ENCODE measurements at places on chromosomes 7 and 10.
A peak's percentile ranks its signal among the peaks of the same experiment; 100 is the strongest.

GRCh38 chr10:110003524-110003885, 4.3 kb upstream of the ADD3 start:
- no peak for DNase-seq

GRCh38 chr7:115230882-115231571, 309.1 kb downstream of the MDFIC start:
- no peak for DNase-seq

- DNase-seq: no peak
These were observed 66.6 kb downstream of the TLL2 start for GRCh38 chr10:96446966-96447596.

DNA sequence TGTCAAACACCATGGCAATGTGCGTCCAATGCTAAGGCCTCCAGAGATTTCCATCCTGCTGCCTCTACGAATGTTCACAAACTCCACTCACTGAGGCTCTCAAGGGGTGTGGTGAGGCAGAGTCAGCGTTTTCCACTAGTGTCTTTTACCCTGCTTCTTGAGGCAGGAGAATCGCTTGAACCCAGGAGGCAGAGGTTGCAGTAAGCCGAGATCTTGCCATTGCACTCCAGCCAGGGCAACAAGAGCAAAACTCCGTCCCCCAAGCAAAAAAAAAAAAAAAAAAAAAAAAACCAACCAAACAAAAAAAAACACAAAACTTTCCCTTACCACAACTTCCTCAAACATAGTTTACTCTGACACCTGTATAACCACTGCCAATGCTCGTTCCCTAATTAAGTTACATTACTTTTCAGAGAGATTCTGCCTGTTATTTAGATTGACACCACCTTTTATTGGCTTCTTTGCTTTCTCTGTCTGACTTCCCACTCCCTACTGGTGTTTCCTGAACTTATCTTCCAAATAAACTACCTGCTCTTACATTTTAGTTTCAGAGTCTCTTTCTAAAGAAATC, 102.1 kb upstream of the ZNF746 start:
- DNase-seq: no peak

DNA sequence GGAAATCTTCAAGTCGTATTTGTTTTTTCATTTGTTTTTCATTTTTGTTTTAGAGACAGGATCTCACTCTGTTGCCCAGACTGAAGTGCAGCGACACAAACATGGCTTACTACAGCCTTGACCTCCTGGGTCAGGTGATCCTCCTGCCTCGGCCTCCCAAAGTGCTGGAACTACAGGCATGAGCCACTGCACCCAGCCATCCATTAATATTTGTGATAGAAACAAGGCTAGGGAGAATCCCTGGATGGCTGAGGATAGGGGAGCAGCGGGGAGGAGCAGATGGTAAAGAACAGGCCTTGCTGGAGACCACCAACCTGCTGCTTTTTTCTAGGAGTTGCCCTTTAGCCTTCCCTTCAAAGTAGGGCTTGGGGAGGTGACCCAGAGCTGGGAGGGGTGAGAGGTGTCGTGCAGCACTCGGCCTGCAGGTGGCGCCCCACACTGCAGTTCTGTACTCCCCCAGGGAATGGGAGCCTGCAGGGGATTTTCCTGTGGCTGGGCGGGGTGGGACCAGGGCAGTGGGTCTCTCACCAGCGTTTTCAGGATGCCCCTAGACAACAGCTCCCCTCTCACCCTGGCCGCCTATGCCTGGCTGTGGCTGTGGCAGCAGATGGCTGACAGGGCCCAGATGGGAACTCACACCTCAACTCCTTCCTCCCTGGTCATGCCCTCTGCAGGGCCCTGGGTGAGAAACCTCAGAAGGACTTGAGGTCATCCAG, 12.6 kb upstream of the CDH23 start:
- DNase-seq: peak; percentile 87

- no peak for DNase-seq
These were observed 5.9 kb upstream of the ITGA8 start for GRCh38 chr10:15725603-15726002.

GRCh38 chr10:57638411-57638810, 629.3 kb downstream of the IPMK start:
- no peak for DNase-seq

- DNase-seq: no peak
These were observed 82.9 kb upstream of the DDC start for GRCh38 chr7:50648076-50648475.

DNA sequence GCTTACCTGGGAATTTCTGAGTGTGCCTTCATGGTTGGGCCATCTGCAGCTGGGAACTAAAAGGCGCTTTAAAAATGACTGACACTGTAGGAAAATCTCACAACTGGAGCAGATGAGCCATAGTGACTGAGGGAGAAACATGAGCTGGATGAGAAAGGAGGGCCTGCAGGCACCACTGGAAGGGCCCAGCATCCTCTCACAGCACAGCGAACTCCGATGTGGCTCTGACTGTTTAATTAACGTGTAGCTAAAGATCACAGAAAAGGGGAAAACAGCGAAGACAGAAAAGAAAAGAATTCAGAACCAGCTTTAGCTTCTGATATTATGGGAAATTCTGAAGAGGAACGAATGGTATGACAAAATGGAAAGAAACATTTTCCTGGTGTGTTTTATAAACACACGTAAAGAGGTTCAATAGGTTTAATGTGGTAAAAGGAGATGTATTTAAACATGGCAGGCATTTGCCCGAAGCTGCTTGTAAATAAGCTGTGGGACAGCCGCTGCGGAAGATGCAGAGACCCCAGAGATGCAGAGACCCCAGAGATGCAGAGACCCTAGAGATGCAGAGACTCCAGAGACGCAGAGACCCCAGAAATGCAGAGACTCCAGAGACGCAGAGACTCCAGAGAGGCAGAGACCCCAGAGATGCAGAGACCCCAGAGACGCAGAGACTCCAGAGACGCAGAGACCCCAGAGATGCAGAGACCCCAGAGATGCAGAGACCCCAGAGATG, 534.3 kb downstream of the PTPRN2 start:
- no peak for DNase-seq

- DNase-seq: no peak
These were observed 14.4 kb downstream of the MPLKIP start for GRCh38 chr7:40120020-40120419.

GRCh38 chr7:46029111-46029704, 108.1 kb upstream of the IGFBP3 start:
- no peak for DNase-seq

DNA sequence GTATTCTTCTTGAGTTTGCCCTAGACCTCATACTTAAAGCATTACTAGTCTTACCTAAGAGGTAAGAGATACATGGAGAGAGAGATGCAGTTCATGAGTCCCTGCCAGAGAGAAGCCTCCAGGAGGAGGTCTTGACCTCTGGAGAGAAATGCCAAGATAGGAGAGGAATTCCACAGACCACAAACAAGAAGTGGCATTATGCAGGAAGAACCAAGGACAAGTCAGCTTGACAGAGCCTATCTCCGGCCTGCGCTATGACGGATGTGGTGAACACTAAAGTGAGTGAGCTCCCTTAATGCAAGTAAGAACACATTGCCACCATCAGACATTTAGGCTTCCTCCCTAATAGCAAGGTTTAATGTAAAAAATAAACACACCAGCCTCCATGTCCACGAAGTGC, 27.9 kb upstream of the COL1A2 start:
- DNase-seq: no peak

GRCh38 chr7:27514861-27515260, 147.8 kb downstream of the HIBADH start:
- DNase-seq: no peak

DNA sequence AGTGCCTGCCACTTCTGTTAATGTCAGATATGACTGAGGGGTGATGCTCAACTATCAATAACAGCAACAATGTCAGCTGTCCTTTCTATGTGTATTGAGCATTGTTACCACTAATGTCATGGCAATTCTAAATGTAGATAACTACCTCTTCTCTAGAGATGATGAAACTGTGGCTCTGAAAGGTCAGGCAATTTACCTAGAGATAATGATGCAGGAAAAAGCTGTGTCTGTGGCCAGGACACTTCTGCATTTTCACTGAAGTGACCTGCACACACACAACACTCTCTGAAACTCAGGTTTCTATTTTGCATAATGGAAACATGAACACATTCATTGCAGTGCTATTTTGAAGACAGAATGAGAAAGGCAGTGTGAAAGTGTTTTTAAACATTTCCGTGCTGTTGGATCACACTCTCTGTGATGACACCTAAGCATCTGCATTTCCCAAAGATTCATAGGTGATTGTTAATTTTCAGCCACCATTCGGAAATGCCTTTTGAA, 148.2 kb downstream of the KCND2 start:
- no peak for DNase-seq

- no peak for DNase-seq
These were observed 57.4 kb upstream of the BAIAP2L1 start for GRCh38 chr7:98458090-98458875.

DNA sequence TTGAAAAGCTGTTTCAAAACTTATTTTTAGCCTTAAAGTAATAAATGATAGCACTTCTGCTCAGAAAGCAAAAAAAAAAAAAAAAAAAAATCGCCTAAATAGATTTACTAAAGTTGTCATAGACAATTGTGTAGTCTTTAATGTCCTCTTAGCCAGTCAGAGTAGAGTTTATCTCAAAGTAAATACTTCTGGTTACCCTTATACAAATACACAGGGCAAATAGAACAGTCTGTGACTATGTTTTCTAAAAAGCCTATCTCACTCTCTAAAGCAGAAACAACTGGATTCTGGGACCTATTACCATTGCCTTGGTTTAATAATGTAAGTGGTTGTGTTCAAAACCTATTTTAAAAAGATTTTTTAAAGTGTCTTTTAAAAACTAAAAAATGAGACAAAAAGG, 156.2 kb upstream of the THSD7A start:
- no peak for DNase-seq

DNA sequence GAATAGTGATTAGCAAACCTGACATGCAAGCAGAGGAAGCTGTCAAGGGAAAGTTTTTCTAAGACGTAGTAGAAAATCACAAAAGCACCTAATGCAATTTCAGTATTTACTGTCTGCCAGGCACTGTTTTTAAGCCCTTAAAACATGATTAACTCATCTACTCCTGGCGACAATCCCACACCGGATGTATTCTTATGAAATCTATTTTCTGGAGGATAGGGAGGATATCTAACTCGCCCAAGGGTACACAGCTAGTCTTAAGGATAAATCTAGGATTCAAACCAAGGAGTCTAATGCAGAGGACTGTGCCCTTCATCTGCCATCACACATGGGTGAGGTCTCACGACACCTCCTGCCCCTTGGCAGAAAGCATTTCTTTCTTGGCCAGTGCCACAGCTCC, 47.8 kb upstream of the FIGNL1 start:
- no peak for DNase-seq

DNA sequence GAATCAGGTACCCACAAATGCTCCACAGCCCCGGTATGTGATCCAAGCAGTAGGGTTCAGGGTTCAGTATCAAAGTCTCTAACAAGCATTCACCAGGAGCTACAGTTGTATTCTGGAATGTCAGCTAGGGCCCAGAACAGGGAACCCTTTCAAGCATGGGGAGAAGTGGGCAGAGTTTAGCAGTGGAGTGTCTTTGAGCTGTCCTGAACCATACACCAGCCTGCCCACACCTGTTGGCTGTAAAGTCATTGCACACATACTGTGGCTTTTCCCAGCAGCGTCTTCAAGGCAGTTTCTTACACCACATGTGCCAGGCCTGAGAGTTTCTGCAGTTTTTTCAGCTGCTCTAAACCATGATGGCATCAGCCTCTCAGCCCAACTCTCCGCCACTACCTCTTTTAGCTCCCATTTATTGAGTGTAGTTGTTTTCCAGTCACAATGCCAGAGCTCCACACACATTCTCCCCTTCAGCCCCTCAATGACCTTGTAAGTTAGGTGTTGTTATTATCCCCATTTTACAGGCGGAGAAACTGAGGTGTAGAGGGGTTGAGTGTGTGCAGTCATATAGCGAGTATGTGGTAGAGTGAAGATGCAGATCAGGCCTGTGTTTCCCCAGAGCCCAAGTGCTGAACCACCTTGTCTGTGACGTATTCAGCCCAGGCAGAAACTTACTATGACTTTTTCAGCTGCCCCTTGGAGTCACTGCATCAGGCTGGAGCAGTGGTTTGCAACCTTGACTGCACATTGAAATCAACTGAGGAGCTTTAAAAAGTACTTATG, 83.1 kb downstream of the CHN2 start:
- peak; percentile 38 for DNase-seq

DNA sequence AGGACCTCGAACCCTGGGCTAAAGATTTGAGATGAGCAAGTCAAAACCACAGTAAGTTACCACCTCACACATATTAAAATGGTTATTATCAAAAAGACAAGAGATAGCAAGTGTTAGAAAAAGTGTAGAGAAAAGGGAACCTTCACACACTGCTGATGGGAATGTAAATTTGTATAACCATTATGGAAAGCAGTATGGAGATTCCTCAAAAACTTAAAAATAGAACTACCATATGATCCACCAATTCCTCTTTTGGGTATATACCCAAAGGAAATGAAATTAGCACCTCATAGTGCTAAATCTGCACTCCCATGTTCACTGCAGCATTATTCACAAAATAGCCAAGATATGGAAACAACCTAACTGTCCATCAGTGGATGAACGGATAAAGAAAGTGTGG, 20.8 kb upstream of the FRA10AC1 start:
- DNase-seq: no peak

GRCh38 chr7:101924171-101924570, 106.7 kb downstream of the CUX1 start:
- peak; percentile 54 for DNase-seq

- no peak for DNase-seq
These were observed 282.1 kb downstream of the ARHGAP12 start for GRCh38 chr10:31646519-31646918.

DNA sequence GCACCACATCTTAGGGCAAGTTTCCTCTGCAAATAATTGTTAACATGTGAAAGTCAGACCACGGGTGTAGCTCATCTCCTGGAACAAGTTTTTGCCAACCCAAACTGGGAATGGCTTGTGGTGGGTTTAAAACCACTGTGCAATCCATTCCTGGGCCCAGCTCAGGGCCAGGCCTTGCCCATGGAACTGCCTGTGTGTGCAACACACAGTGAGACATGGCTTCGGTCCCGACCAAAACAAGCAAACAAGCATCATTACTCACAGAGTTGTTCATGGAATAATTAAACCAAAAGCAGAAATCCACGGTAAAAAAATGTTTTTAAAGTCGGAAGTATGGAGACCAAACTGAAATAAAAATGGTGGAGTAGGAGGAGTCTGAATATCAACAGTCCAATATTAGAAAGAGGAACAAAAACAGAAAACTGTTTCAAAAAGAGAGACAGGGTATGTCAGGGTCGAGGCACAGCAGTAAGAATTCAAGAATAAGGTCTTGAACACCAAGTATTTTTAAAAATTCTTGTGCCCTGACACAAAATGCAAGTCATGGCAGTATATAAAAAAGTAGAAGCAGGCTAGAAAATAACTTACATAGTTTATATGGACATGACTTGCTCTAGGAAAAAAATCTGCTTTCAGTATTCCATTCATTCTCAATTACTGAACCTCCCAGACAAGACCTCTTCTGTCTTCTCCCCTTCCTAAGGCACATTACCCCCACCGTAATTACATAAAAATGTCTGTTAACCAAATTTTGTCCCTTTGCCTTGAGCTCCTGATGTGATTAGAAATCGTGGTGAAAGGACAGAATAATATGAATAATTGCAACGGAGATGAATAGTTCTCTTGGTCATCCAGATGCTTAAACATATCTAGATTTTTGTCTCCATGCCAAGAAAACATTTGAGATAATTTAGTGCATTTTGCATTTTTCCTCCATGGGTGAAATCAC, 88.4 kb downstream of the FAS start:
- no peak for DNase-seq

All from activated CD4-positive, alpha-beta T cell treated with anti-CD3 and anti-CD28 coated beads for 36 hours (primary cell).